ENCODE measurements at places on chromosomes 13 and 19. TPM values are rescaled to one million over a fixed set of nuclear protein-coding genes. Genes with fewer than 3 reads are reported as not detected.

GRCh38 chr13:69580255-69580654 is 527.4 kb upstream of the ATXN8OS start:
- no peak for DNase-seq

GRCh38 chr13:28585561-28585960 is 73.4 kb upstream of the POMP start:
- DNase-seq, result no peak

GRCh38 chr19:35797663-35798062 is 15.0 kb downstream of the PRODH2 start:
- DNase-seq, result no peak

GRCh38 chr19:27741236-27741635 is 1471.7 kb downstream of the UQCRFS1 start:
- DNase-seq, result no peak

DNA sequence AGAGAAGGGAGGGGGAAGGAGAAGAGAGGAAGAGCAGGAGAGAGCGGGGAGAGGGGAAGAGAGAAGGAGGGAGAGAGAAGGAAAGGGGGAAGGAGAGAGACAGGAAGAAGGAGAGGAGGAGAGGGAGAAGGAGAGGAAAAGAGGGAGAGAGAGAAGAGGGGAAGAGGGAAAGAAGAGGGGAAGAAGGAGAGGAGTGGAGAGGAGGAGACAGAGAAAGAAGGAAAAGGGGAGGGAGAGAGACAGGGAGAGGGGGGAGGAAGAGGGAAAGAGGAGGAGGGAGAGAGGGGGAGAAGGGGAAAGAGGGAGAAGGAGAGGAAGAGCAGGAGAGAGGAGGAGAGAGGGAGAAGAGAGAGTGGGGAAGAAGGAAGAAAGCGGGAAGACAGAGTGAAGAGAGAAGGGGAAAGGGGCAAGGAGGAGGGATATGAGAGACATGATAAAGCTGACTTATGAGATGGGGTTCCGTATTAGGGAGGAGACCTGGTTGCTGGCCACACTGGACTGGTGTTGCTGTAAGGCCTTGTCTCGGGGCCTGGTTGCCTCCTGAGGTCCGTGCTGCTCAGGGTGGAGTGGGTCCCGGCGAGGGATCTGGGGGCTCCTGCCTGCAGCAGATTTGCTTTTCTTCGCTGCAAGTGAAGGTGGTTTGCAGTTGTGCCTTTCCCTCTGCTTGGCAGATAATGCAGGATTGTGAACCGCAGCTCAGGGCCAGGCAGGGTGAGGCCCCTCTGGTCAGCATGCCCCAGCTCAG is 139.5 kb downstream of the TEX29 start:
- DNase-seq, result no peak

DNA sequence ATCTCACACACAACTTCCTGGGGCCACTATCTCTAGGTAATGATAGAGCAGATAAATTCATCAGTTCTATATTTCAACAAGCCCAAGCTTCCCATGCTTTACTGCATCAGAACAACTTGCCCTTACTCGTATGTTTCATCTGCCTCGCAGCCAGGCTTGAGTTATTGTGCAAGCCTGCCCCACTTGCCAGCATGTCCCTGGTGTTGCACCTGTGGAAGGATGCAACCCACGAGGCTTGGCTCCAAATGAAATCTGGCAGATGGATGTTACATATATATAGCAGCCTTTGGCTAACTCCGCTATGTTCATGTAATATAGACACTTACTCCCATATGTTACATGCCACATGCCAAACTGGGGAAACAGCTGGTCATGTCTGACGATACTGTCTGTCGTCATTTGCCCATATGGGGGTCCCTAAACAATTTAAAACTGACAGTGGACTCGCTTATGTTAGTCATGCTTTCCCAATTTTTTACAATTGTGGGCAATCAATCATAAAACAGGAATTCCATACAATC is 6.2 kb downstream of the ERVK3-1 start:
- no peak for DNase-seq

GRCh38 chr13:77928909-77929308 is 10.3 kb upstream of the EDNRB start:
- DNase-seq, result no peak

DNA sequence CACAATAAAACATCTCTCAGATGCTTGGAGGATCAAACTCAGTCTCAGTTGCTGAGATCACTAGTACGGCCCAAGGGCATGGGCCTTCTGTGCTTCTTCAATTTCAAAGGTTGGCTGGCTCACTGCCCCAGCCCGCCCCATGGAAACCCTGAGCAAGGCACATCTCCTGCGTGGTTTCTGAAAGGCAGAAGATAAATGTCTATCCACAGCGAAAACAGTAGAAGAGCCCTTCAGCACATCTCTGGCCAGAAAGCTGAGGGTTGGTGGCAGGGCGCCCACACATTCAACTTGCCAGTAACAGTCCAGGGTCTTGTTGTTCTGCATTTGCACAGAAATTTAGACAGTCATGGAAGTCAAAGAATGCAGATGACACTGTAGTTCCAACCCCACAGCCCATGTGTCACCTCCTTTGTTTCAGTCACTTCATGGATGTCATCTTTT is 24.0 kb upstream of the KATNAL1 start:
- no peak for DNase-seq

DNA sequence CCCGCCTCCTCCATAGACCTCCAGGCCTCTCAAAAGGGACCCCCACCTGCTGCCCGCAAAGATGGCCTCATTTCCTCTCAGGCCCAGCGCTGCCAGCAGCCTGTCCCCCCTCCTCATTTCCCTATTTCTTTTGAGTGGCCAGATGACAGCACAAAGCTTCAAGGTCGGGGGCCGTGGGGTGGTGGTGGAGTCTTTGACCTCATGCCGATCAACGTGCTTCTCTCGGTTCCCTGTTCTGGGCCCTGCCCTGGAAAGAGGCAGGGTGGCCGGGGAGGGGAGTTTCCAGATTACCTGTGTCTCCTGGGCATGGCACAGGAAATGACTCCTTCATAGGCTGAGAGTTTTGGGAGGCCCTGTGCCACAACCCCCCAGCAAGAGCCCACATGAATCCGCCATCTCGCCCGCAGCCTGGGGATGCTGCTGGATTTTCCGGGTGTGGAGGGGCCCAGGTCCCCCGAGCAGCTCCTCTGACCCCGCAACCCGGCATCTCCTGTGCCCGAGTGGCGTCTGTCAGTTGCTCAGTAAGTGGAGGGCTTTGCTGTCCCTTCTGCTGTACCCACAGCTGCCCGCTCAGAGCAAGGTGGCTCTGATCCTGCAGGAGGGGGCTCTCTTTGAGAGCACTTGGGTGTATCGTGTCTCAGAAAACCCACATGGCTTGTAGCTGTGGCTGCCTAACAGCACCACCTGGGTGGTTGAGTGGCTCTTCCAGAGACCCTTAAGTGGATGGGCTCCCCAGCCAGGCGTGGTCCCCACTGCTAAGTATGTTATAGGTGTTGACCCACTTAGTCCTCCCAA is 139.4 kb downstream of the SIPA1L3 start:
- DNase-seq, result no peak

DNA sequence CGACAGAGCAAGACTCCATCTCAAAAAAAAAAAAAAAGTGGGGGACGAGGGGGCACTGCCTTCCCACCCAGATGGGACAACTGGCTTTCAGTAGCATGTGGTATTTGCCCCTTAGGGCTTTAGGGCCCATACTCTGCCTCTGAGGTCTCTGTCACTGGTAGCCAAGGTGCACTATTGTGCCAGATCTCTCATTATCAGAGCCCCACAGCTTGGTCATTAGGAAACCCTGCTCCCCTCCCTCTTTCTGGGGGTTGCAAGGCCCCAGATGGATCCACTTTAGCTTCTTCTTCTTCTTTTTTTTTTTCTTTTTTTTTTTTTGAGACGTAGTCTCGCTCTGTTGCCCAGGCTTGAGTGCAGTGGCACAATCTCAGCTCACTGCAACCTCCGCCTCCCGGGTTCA is 11.2 kb upstream of the ZNF358 start:
- no peak for DNase-seq

DNA sequence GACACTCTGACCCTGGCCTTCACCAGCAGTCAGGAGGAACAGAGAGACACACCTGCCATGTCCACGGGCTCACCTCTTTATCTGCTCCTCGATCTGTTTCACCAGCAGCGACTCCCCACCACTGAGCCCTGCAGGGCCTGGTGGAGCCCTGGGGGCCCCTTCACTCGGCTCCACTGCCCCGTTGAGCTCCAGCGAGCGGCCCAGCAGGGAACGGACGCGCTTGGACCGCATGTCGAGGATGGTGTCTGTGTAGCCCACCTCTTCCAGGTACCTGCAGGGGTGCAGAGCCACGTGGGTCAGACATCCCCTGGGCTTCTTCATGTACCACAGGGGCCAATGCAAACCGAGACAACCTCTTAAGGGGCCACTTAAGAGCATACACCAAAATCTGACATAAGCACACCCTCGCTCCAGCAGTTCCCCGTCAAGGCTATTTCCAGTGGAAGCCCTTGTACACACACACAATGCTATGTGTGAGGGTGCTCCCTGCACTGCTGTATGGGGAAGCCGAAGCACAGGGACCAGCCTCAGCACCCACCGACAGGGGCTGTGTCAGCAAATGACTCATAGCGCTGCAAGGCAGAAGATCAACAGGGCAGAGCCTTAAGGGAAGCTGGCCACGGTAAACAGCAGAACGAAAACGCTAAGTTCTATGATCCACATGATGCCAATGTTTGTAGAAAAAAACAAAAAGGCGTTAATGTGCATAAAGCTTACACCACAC is 12.7 kb upstream of the FKRP start:
- DNase-seq, result no peak

GRCh38 chr19:36915992-36916830 is at the start of the genes ZNF568 and ZNF829:
Gene ZNF568 (plus strand): TSS chr19:36916332. CDS start chr19:36922771, 6,439 bp downstream.
Gene ZNF829 (minus strand): TSS chr19:36916291. CDS start chr19:36915167, 1,124 bp downstream.
- peak; percentile 61 for DNase-seq

DNA sequence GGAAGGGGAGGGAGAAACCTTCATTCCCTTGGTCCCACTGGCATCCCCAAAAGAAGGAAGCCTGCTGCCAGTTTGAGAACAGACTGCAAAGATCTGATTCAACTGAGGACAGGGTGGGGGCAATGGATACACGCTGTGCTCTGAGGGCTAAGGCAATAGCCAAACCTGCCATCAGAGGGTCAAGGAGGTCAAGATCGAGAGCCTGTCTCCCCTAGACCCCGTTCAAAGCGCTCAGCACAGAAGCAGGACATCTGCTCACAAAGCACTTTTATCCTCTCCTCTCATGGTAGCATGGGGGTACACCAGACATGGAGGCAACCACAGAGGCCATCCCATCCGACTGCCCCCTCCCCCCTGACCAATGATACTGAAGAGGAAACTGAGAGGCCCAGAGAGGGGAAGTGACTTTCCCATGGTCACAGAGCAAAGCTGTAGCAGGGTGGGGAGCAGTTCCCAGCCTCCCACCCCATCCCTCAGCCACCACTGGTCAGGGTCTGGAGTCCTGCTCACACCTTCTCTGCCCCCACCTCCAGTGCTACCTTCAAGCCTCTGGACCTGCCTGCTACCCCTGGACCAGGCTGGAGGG is 11.1 kb downstream of the POU2F2 start:
- no peak for DNase-seq

- peak; percentile 85 for DNase-seq
Observed at GRCh38 chr19:38665950-38666662, 18.7 kb downstream of the ACTN4 start.

DNA sequence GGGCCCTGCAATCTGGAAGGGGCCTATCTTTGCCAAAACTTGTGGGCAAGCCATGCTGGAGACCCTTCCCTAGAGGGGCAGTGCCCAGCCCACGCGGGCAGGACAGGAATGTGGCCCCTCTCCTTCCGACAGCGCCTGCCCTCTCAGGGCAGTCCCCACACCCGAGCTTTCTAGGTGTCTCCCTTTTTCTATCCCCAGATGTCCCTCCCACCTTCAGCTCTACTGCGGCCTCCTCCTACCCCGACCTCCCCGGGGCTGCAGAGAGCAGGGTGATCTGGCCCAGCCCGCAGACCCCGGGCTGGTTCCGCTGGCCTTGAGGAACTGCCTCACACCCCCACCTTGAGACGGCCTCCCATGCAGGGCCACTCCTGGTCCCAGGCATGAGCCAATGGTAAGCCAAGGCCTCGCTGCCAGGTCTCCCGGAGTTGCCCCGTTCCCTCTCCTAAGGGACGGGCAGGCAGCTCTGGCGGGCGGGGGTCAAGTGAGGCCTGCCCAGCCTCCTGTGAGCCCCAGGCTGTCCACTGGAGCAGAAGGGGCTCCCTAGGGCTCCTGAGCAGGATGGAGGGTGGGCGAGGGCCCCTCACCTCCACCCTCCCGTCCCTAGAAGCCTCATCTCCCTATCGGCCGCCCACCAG is 39.7 kb downstream of the KLF2 start:
- DNase-seq, result no peak

DNA sequence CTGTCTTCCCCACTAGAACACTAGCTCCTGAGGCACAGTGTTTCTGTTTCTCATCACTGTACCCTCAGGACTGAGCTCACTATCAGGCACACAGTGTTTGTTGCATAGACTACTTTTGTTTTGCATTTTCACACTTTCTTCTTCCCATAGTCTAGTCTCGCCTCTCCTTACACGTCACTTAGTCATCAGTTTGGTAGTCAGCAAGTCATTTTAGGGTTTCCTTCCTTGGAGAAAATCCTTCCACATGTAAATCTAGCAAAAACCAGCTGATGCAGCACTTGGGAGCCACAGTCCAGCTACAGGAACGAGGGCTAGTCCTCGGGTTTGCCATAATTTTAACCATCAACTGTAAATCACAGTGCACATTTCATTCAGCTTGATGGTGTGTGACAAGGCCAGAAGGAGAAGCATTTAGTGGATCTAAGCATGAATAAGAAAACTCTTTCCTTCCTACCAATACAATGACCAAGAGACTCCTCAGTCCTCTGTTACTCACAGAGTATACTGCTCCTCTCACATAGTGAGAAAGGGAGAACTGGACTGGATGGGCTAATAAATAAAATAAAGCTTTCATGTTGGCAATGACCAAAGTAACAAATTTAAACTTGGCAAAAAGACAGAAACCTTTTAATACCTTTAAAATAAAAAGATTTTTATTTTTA is 221.0 kb downstream of the KLF12 start:
- no peak for DNase-seq

DNA sequence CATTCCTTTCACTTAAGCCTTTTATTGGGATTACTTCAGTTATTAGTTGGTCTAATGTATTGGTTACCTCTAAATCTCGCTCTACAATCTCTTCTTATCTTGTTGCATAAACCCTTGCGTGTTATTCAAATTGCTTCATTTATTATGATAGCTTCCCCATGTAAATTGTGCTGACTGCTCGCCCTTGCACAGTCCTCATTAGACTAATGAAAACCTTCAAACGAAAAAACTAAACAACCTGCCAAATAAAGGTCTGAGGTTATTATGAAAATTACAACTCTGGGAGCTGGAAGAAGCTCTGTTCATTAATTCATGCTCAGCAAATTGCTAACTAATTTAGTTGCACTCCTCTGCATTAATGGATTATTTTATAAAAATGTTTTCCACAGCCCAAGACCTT is 320.1 kb downstream of the DACH1 start:
- DNase-seq, result no peak

- no peak for DNase-seq
Observed at GRCh38 chr13:102838273-102838672, 7.6 kb upstream of the ERCC5 start.

GRCh38 chr13:59111751-59112171 is 1052.0 kb downstream of the DIAPH3 start:
- DNase-seq, result peak; percentile 65

The ONECUT3 gene
- not detected for total RNA-seq

The KIRREL2 gene
- total RNA-seq, result 0.19 TPM

The EMP3 gene
- total RNA-seq, result 150 TPM

The GRAMD1A gene
- 22.0 TPM for total RNA-seq

The CLEC17A gene
- total RNA-seq, result not detected

The NPAS1 gene
- not detected for total RNA-seq

The KCNRG gene
- total RNA-seq, result not detected

The PSG7 gene
- 0.06 TPM for total RNA-seq

The CCDC70 gene
- not detected for total RNA-seq

The PLVAP gene
- not detected for total RNA-seq

The SIGLEC8 gene
- total RNA-seq, result not detected

Data from H4 (cell line).